ENCODE measurements at places on chromosomes 3 and 15.
A peak's percentile ranks its signal among the peaks of the same experiment; 100 is the strongest.

- no peak for DNase-seq
Measured at GRCh38 chr3:169678122-169678521, 14.6 kb upstream of the MECOM start.

GRCh38 chr3:184748219-184749135 is 36.6 kb upstream of the MAGEF1 start:
- DNase-seq = peak; percentile 11

- DNase-seq = no peak
Measured at GRCh38 chr15:79887054-79887930, 9.5 kb downstream of the MTHFS start.

GRCh38 chr3:183299976-183300375 is 46.9 kb downstream of the B3GNT5 start:
- DNase-seq = no peak

GRCh38 chr15:27936164-27936563 is 163.0 kb downstream of the OCA2 start:
- no peak for DNase-seq

DNA sequence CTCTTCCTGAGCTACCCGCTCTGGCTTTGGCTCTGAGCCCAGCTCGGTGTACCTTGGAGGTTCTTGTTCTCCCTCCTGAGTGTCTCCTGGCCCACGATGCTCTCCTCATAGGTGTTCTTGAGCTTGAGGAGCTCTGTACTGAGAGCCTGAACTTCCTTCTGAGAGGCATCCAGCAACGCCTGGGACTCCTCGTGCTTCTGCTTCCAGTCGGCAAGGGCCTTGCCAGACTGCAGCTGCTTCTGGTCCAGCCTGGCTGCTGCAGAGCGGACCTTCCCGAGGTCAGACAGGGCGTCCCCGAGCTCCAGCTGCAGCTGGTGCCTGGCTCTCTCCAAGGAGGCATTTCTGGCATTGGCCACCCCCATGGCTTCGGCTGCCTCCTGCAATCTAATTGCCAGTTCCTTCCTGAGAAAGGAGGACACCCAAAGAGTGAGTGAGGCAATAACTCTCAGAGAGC is 99.8 kb downstream of the MYH15 start:
- no peak for DNase-seq

GRCh38 chr3:126845920-126846715 is 136.8 kb upstream of the PLXNA1 start:
- DNase-seq = no peak

GRCh38 chr3:24067483-24067882 is 122.4 kb downstream of the NR1D2 start:
- DNase-seq = no peak

DNA sequence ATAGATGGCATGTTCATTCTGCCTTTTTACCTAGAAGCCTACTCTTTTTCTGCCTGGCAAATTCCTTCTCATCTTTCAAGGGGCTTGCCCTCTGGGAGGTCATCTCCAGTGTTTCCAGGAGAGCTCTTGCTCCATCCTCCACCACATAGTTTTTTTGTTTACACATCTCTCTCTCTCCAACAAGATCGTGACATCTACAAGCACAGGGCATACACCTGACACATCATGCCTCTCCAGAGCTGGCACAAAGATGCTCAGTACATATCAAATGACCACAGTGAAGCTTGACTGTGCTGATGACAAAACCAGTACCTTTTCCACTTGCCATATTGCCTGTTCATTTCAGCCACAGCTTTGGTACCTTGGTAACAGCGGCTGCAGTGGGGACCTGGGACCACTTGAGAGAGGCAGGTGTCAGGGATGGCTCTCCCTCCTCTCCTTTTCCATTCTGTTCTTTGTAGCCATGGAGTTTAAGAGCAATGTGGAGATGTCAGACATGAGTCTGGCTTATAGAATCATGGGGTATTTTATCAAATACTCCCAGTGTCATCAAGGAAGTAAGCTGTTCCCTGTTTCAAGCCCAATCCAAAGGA is 15.4 kb downstream of the ALPK3 start:
- no peak for DNase-seq

GRCh38 chr15:37090543-37091175 is 9.7 kb downstream of the MEIS2 start:
- DNase-seq = no peak

- DNase-seq = no peak
Measured at GRCh38 chr3:150074277-150074676, 103.6 kb upstream of the PFN2 start.

- peak; percentile 27 for DNase-seq
Measured at GRCh38 chr3:87798567-87798947, 260.2 kb downstream of the CGGBP1 start.

DNA sequence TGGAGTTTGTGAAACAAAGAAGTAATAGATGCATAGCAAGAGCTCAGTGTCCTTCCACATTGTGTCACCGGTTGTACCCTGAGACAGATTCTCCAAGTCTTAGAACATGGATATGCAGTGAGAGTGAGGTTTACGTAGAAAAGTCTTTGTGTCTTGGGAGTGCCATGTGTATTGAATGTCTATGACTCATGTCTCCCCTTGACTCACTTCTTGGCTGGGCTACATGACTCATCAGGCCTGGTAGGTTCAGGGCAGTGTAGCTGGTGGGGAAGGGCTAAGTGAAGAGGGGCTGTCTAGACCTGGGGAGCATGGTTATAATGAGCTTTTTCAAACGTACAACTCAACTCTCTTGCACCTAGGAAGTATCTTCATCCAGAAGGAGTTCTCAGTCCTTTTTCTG is 167.4 kb downstream of the GAP43 start:
- no peak for DNase-seq

GRCh38 chr15:101565377-101565776 is 75.9 kb upstream of the PCSK6 start:
- no peak for DNase-seq

DNA sequence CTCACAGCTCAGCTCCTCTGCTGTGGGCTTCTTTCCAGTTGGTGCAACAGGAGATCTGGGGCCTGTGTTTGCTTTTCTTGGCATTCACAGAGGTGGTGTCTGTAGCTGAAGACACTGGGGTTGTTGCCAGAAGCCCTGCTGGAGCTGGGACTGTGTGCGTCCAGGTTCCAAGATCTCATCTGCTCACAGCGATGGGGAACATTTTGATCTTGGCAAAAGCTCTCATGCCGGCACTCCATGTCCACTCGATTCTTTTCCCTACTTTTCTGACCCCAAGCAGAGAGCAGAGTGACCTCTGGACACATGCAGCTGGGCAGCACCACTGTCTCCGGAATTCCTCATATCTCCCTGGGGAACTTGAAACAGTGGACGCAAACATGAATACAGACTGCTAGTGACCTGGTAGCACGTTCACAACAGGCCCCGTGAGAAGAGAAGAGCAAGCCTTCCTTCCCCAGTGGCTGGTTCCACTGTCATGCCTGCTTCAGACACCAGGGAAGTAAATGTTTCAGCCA is 36.1 kb upstream of the MECOM start:
- no peak for DNase-seq

GRCh38 chr3:153052096-153052460 is 109.9 kb upstream of the RAP2B start:
- DNase-seq = peak; percentile 35

DNA sequence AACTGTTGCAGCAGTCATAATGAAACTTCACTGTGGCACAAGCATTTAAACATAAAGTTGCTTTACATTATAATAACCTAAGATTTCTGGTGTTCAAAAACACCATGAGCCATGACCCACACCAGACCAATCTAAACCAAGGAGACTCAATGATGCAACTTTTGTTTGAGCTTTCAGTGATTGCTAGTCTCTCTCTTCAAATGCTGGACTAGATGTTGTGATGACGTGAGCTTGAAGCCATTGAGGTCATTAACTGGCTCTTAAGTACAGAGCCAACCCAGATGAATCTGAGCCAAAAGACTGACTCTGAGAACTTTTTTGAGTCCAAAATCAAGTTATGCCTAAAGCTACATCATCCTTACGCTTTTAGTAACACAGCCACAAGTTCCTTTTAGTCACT is 36.5 kb downstream of the ATR start:
- no peak for DNase-seq

GRCh38 chr15:57290187-57290586 is 86.1 kb upstream of the CGNL1 start:
- no peak for DNase-seq

- no peak for DNase-seq
Measured at GRCh38 chr3:126293370-126294082, 63.7 kb downstream of the KLF15 start.

- DNase-seq = no peak
Measured at GRCh38 chr3:54999811-55000210, 72.0 kb upstream of the LRTM1 start.

- DNase-seq = no peak
Measured at GRCh38 chr3:158810823-158811724, 9.2 kb downstream of the MFSD1 start.

DNA sequence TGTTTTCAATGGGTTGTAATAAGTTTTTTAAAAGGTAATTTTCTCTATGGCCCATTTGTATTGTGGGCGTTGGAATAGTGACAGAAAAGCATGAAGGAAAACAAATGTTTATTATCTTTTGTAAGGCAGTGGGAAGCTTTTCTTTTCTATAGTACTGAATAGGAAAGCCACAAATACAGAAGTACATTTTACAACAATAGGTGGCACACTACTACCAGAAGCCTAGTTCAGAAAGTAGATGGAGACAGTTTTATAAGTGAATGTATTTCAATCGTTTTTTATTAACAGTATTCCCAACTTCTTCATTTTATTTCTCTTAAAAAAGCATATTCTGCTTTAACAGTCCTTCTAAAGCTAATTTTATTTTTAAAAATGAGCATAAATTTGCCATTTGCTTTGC is 296.7 kb downstream of the PTPRG start:
- DNase-seq = peak; percentile 23

DNA sequence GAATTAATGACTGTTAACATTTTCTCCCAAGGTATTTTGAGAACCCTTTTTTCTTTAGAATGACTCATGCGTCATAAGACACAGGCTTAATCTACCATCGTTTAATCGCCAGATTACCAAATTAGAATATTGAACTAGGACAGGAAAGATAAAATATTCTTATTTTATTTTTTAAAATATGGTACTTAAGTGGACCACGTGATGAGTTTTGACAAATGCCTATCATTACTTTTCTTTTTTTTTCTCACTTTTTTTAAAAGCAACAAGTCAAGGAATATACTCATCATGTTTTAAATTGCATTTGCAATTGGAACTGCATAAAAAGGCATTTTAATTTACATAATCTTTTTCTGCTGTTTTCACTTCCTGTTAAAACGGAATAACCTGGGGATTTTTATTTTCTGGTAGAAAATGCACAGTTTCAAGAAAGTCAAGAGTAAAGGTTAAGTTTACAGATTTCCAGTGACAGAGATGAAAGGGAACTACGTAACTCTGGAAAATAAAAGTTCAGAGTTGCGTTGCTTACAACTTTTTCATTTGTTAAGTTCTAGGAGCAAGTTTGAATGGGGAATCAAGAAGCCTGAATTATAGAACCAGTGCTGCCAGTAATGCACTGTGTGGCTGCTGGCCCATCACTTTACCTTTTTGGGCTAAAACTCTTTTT is 23.6 kb downstream of the SIAH2 start:
- no peak for DNase-seq

DNA sequence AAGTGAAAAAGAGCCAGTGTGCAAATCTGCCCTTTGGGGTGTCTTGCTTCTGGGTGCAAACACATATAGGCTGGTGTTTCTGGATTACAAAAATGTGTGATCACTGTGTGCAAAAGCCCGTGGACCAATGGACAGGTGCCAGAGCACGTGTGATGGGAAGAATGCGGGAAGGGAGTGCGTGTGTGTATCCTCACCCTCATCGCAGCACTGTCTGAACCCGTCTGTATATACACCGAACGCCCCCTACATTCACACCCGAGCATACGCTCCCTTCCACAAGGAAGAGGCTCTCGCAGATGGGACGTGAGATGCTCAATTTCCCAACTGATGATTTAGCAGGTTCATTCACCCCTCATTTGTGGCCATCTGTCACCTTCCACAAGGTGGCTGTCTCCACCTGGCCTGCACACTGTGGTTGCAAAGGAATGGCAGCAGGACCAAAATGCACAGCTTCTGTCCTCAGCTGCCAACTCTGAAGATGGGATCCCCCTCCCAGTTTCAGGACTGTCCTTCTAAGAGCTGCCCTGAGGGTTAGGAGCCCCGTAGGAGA is 19.4 kb upstream of the SLC6A1 start:
- no peak for DNase-seq

DNA sequence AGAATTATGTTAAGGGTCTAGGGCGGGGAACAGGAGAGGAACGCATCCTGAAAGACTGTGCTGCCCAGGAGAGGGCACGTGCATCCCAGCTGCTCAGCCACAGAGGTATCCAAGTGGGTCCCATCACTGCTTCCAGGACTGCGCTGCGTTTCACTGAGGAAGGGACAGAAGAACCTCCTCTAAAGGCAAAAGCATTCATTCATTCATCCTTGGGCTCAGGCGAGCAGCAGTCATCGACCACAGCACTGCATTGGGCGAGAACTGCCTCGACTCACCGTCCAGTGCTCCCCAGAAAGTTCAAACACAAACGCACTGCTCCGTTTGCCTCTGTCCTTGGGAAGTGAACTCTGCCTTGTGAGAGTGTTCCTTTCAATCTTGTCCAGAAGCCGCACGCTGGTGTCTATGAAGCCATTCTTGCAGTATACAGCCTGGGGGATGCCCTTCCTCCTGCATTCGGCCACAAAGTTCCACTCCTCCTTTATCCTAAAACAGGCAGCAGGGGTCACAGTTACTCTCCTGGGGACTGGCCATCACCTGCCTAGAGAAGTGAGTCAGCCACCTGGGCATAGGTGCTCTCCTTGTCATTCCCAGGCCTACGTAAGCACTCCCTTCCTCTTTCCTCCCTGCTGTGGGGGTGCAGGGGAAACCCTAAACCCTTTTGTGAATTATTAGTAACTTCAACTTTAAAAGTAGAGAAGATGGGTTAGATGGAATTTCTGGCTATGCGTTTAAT is 21.2 kb downstream of the LRRC2 start:
- DNase-seq = no peak

- DNase-seq = no peak
Measured at GRCh38 chr3:152564459-152564858, 270.5 kb upstream of the P2RY1 start.

DNA sequence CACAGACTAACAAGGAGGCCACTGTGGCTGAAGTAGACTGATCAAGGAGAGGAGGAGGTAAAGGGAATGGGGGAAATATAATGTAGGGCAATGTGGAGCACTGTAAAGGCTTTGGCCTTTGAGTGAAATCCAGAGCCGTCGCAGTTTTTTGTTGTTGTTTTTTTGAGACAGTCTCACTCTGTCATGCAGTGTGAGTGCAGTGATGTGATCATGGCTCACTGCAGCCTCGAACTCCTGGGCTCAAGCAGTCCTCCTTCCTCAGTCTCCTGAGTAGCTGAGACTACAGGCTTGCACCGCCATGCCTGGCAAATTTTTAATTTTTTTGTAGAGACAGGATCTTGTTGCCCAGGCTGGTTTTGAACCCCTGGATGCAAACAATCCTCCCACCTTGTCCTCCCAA is 32.2 kb downstream of the PPP4R2 start:
- DNase-seq = no peak

GRCh38 chr15:95998935-95999334 is 331.6 kb upstream of the NR2F2 start:
- no peak for DNase-seq

DNA sequence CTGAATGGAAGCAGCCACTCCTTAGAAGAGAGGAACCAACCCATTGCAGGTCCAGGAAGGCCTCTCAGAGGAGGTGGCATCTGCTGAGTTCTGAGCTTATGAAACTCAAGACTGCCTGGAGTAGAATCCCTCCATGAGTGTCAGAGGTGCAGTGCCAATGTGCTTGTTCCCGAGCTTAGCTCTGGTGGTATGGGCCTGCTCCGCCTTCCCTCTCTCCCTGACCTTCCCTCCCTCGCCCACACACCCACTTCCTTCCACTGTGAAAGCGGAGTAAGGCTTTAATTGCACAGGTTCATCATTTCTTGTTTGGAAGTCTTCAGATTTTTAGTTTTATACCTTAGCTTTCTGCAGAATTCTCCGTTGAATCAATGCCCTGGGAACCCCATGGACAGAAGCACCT is 208.0 kb upstream of the BHLHE40 start:
- DNase-seq = no peak
